ENCODE measurements at places on chromosomes 2 and 18.

- DNase-seq: no peak
These were observed 15.7 kb upstream of the CNNM3 start for GRCh38 chr2:96800061-96801004.

DNA sequence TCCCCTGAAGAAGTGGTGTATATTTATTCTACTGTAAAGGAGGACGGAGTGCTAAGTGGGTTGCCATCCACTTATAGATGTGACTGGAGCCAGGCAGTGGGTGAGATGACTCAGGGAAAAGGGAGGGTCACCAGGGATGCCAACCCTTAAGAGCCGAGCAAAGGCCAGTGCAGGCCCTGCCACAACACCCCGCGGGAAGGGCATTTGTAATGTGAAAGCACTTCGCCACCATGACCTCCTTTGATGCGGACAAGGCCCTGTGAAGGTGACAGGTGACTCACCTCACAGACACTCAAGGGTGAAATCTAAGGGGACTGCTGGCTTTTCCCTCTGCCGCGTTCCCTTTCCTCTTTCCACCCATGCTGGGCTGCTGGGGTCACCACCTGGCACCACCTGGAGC is 50.2 kb upstream of the MRPL33 start:
- DNase-seq: no peak

DNA sequence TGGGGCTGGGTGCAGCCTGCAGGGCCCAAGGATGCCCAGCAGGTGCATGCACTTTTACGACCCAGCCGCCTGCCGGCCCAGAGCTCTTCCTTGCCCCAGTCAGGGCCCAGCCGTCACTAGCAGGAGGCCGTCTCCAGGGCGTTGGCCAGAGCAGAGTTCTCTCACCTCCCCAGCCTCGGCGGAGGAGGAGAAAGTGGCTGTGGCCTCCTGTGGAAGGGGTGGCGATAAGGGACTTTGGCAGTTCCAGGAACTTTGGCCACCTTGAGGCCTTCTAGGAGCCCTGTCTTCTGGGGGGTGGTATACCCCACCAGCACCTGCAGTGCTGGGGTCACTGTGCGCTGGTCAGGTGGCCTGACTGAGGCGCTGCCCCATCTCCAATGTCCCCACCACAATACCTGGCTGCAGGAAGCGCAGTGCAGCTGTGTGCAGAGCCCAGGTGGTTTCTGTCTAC is 22.0 kb downstream of the NPPC start:
- no peak for DNase-seq

DNA sequence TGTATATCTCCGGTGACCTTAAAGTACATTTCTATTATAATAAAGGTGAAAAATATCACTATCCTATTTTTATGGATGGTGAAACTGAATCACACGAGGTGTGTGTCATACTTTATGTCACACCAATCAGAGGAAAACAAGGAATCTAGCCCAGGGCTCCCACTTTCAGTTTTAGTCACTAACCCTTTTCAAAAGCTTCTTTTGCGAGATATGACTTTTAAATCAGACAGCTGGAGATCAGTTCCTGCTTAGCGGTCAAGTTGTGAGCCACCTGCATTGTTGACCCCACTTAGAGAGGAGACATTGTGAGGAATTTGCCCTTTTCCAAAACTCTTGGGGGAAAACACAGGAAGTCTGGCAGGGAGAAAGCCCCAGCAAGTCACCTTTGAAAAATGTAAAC is 70.5 kb downstream of the CPS1 start:
- DNase-seq: no peak

DNA sequence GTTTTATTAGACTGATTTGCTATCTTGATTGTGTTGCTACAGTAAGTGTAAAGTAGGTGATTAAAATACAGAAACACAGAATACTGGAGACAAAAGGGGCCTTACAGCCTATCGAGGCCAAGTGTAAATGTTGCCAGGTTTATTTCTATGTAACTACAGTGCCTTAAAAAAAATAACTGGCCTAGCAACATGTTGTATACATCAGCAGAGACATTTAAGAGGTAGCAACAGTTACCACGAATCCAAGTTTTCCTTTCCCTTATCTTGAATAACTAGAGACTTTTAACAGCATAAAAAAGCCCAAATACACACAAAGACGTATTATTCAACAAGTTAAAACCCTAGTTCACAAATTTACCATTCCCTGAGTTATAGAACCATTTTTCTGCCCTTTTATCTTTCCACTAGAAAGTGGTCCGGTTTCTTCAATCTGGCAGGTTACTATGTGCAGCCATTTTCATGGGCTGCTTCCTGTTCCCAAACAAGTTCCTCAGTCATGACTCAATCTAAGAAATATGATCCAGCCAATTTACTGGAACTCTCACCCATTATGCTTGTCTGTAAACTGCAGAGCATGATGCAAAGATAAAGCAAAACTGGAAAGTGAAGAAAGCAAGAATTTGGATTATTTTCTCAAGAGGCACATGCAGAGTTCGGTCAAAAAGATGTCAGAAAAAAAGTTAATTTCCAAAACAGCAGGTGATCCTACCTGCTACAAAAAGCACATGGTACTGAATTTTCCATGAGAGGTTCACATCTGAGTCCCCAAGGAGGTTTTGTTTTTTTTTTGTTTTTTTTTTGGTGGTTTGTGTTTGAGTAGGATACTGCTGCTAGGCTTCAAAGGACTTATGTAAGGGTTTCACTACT is 22.2 kb downstream of the NFE2L2 start:
- DNase-seq: no peak

DNA sequence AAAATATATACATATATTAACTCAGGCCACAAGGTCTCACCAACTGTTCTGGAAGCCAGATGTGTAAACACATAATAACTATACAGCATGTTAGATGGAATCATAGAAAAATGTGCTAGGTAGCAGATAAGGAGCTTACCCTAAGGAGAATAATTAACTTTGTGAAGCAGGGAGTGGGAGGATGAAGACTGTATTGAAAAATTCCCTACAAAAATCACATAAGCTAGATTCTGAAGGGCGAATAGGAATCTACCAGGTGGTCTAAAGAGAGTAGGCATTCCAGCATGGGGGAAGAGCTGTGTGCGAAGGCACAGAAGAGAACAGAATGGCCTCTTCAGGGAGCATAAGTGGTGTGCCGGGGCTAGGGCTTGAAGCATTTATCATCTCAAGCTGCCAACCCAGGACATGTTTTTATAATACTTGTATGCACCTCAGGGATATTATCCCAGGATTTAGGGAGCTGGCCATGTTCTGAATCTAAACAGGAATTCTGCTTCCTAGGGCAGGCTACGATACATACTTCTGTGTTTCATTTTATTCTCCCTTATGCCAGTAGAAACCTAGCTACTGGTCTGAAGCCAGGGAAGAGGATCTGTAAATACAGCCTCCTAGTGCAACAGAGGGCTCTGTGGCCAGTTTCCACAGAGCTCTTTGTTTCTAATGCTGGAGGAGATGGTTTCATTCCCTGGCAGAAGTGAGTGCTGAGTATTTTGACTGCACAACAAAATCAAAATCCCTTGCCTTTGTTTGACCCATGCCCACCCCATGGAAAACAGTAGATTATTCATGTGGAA is 56.7 kb downstream of the NEMP2 start:
- DNase-seq: no peak

- DNase-seq: no peak
These were observed 3.7 kb upstream of the PPP3R1 start for GRCh38 chr2:68256093-68256450.

DNA sequence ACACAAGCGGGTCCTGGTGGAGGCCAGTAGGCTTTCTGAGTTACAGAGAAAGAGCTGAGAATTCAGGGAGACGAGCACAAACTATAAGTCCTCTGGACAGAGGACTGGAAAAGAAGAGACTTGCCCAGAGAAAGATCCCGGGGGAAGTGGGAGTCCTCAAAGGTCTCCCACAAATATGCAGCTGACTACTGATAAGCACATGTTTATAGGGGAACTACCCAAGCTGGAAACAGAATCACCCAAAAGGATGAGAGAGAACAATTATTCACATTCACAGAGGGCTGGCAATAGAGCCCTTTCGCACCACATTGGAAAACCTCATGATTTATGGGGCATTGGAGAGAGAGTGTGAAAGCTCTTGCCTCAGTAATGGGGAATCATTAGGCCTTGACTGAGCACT is 337.6 kb downstream of the IRS1 start:
- no peak for DNase-seq

- DNase-seq: no peak
These were observed 81.1 kb upstream of the ZNF397 start for GRCh38 chr18:35159782-35160181.

DNA sequence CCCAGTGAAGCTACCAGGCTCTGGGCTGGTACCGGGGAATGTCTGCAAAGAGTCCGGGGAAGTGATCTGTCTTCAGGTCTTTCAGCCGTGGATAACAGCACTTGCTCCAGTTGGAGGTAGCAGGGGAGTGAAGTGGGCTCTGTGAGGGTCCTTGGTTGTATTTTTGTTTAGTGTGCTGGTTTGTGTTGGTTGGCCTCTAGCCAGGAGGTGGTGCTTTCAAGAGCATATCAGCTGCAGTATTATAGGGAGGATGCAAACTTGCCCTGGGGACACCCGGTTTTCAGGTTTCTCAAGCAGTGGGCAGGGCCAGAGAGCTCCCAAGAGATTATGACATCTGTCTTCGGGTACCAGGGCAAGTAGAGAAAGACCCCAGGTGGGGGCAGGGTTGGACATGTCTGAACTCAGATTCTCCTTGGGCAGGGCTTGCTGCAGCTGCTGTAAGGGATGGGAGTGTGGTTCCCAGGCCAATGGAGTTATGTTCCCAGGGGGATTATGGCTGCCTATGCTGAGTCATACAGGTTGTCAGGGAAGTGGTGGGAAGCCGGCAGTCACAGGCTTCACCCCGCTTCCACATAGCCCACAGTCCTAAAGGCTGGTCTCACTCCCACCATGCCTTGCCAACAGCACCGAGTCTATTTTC is 34.4 kb downstream of the ACAA2 start:
- DNase-seq: no peak

DNA sequence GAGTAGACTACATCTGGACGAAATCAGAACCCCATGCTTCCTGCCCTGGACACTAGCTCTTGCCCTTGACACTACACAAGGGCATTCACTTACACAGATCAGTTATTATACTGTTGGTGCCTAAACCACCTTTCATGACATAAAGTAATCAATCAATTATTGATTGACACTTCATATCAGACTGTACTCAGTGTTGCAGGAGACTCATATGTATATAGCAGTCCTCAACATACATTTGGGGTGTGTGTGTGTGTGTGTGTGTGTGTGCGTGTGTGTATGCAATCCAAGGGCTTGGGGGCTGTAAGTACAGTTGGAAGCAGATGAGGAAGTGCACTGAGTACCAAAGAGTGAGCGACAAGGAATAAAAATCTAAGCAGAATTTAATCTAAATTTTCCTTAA is 5.1 kb downstream of the CDH2 start:
- no peak for DNase-seq

GRCh38 chr2:238502088-238502810 is 75.5 kb downstream of the ASB1 start:
- DNase-seq: no peak

GRCh38 chr18:1499265-1499664 is 594.6 kb downstream of the ADCYAP1 start:
- no peak for DNase-seq

DNA sequence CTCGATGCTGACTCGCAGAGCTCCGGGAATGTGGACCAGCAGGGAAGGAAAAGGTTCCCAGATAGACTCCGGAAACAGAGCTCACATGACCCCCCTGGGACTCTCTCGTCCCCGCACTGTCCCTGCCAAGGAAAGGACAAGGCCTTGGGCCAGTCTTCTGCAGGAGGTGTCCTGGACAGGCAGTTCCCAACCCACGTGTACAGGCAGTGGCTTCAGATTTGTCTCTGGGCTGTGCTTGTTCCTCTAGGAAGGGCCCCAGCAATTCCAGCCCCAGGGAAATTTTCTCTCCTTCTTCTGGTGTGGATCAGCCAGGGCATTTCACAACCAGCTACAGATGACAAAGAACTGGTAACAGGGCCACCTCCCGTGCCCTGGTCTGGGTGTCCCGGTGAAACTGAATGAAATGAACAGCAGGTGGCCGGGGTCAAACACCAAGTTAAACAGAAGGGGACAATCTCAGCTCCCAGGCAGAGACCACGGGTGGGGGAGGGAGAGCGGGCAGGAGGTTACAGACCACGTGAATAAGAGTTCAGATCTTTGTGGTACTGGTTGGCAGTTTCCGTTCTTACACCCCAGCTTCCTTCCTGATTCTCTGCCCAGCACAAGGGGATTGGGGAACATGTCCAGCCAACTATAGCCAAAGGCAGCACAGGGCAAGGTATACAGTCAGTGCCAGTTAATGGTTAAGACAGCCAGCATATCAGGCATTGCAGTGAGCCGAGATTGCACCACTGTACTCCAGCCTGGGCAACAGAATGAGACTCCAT is 52.2 kb upstream of the CAB39 start:
- no peak for DNase-seq

DNA sequence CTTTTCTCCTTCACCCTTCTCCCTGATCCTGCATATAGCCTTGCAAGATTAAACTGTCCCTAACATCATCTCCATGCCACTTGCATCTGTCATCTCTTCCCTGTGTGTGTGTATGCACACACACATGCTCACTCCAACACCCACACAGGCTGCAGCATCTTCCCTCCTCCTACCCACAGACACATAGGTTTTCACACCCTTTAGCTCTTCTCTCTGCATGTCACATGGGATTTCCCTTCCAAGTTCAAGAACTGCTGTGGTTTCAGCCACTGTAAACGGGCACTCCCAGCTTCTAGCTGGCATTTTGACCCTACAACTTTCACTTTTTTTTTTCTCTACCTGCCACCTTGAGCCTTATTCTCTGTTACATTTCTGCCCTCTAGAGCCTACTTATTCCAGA is 6.4 kb downstream of the CELF4 start:
- no peak for DNase-seq

- no peak for DNase-seq
These were observed 81.2 kb downstream of the TSN start for GRCh38 chr2:121836611-121837010.

- no peak for DNase-seq
These were observed 101.2 kb downstream of the ZNF236 start for GRCh38 chr18:76923485-76924085.

GRCh38 chr18:77223653-77224052 is 26.0 kb upstream of the GALR1 start:
- DNase-seq: no peak

DNA sequence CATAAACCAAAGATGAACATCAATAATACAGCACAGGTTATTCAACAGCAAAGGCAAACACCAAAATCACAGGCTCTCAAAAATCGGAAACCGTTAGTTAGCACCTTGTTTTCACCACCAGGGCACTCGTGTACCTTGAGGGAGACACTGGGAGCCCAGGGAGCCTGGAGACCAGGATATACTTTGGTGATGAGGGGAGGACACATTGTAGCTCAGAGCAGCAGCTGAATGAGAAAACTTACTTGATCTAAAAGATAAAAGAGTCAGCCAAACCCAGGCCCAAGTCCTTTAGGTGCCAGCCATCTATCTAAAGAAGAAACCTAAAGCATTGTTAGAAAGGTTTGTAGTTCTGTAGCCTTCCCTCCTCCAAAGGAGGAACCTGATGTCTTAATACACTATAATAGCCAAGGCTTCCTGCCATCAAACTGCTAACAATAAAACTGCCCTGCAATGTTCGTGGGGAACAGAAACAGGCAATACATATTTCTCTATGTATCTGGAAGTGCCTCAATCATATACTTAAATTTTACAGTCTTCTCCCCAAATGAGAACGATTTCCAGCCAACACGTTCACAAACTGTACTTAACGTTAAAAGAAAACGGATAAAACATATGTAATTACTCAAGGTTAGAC is 19.3 kb downstream of the BCL11A start:
- no peak for DNase-seq

All from stimulated activated CD4-positive, alpha-beta T cell treated with anti-CD3 and anti-CD28 coated beads, Interleukin-12 subunit alpha, Interleukin-12 subunit beta, amount 100 ng/mL, for 48 hours (primary cell).